ENCODE measurements at places on chromosomes 3 and 15.
A peak's percentile ranks its signal among the peaks of the same experiment; 100 is the strongest.

- DNase-seq, result no peak
Observed at GRCh38 chr15:51186891-51187290, 92.2 kb upstream of the TNFAIP8L3 start.

- no peak for DNase-seq
Observed at GRCh38 chr15:84872009-84872910, 12.2 kb upstream of the SLC28A1 start.

- DNase-seq, result no peak
Observed at GRCh38 chr15:40278026-40278425, 4.8 kb downstream of the ANKRD63 start.

GRCh38 chr3:124248471-124249028 is 256.6 kb upstream of the ROPN1 start:
- DNase-seq, result peak; percentile 8

GRCh38 chr3:13053420-13053819 is 19.8 kb downstream of the IQSEC1 start:
- no peak for DNase-seq

GRCh38 chr15:42749266-42749665 is 12.3 kb upstream of the CDAN1 start:
- no peak for DNase-seq

DNA sequence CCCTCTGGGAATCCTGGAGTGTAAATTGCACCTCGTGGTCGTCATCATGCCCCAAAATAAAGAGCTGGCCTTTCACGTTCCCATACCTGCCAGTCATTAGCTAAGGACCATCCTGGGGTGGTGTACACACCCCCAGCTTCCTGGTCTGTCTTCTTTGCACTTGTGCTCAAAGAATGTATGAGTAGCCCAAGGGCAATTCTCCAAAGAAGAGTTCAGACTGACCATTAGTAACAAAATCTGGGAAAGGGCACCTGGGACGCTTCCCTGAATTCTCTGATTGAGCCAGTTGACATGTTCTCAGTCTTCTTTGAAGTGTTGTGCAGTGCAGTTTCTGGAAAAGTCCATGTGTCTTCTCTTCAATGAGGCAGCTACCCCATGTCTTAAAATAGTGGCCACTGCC is 34.8 kb downstream of the FAM3D start:
- DNase-seq, result no peak

DNA sequence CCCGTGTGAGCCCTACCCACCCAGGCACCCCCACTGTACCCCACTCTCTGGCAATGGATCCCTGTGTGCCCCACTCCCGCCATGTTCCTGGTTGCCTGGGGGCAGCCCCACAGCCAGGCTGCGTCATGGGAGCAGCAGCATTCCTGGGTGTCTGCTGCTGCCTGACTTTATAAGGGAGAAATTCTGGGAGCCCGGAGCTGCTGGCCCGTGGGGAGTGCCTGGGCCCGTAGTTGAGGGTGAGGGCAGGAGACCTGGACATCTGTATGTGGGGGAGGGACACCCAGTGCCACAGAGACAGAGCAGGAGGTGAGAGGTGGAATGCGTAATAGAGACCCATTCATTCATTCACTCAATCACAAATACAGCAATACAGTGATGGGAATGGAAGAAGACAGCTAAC is 15.1 kb downstream of the CSPG4 start:
- DNase-seq, result no peak
